ENCODE measurements at places on chromosomes 1 and 21.

- no peak for DNase-seq
Measured at GRCh38 chr1:3625151-3625907, 514 bp downstream of the TPRG1L start.

- DNase-seq, result no peak
Measured at GRCh38 chr1:65258106-65258505, 51.2 kb upstream of the DNAJC6 start.

GRCh38 chr1:239719642-239720258 lies 333.4 kb downstream of the CHRM3 start:
- DNase-seq, result peak; percentile 21

GRCh38 chr21:33070998-33071769 lies 1.2 kb downstream of the OLIG1 start:
- DNase-seq, result no peak

- DNase-seq, result no peak
Measured at GRCh38 chr1:81029266-81029665, 771.5 kb upstream of the ADGRL2 start.

- DNase-seq, result no peak
Measured at GRCh38 chr1:99648107-99648506, 2.2 kb downstream of the PALMD start.

Measured in stimulated activated CD4-positive, alpha-beta T cell treated with anti-CD3 and anti-CD28 coated beads, Interleukin-4, amount 100 ng/mL, for 48 hours (primary cell).